ENCODE measurements at places on chromosomes 2 and 18.

DNA sequence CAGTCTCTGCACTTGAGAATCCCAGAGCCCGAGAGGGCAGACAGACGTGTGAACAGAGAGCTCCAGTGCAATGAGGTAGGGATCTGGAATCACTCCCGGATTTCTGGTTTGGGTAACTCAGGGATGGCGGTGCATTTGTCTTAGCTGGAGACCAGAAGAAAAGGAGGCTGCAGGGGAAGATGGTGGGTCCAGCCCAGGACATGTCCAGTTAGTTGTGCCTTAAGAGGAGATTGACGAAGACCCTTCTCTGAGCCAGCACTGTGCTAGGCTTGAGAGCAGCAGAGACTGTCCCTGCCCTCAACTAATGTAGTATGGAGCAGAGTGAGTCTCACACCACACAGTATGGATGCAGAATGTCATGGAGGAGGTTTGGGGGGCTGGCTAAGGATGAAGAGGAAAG is 150.6 kb upstream of the COPS8 start:
- DNase-seq: no peak

DNA sequence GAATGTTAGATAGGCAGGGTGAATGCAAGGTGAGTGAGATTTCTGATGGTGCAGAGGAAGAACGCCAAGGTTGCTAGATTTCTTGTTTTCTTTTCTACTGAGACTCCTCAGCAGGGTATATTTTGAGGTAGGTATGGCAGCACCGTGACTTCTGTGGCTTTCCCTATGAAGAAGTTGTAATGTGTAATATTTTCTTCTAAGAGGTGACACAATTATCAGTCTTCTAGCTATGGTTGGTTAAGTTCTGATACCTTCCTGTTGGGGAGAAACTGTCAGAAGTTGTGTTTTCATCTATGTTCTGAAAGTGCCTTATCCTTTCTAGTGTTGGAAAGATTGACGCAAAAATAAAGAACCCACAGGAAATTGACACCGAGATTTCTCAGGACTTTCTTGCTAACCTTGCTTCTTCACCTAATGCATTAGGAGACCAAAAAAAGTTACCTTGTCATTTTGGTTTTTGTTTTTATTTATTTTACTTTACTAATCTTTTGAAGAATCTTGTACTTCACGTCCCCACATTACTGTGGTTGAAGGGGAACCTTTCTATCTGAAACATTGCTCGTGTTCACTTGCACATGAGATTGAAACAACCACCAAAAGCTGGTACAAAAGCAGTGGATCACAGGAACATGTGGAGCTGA is 11.9 kb downstream of the IL18R1 start:
- DNase-seq: no peak

GRCh38 chr18:28183418-28184078 is 6.6 kb upstream of the CDH2 start:
- no peak for DNase-seq

DNA sequence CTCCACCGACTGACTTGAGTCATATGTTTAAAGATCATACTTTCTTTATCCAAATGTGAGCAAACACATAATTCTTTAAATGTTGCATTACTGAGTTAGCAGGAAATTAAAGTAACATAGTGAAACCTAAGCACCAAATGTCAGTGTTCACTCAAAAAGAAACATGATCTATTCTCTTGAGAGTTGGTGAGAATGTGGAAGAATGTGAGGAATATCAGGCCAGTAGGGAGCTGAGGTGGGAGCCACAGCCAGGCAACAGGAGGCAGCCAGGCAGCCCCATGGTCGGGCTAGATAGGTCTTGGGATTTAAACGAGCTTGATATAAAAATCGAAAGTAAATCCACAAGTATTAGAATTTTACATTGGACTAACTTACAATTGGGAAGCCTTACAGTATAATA is 198.1 kb upstream of the SH3BP4 start:
- no peak for DNase-seq

GRCh38 chr18:50806208-50806616 is 13.6 kb downstream of the MRO start:
- no peak for DNase-seq

- no peak for DNase-seq
Observed at GRCh38 chr2:3516831-3517230, 2.5 kb downstream of the ADI1 start.

- no peak for DNase-seq
Observed at GRCh38 chr2:231094736-231095346, 30.0 kb downstream of the HTR2B start.

- no peak for DNase-seq
Observed at GRCh38 chr2:20478961-20479360, 32.1 kb downstream of the RHOB start.

DNA sequence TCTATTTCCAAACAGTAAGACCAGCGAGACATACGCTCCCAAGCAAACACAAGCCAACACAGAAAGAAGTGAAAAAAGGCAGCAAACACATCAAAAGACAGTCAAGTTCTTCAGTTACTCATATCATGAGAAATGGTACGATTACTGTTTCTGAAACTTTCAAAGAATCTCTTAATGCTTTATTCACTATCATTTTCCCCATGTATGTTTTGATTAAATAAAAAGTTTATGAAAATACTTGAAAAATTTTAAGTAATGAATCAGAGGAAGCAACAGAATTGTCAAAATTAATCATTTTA is 114.9 kb downstream of the HDAC4 start:
- DNase-seq: no peak

DNA sequence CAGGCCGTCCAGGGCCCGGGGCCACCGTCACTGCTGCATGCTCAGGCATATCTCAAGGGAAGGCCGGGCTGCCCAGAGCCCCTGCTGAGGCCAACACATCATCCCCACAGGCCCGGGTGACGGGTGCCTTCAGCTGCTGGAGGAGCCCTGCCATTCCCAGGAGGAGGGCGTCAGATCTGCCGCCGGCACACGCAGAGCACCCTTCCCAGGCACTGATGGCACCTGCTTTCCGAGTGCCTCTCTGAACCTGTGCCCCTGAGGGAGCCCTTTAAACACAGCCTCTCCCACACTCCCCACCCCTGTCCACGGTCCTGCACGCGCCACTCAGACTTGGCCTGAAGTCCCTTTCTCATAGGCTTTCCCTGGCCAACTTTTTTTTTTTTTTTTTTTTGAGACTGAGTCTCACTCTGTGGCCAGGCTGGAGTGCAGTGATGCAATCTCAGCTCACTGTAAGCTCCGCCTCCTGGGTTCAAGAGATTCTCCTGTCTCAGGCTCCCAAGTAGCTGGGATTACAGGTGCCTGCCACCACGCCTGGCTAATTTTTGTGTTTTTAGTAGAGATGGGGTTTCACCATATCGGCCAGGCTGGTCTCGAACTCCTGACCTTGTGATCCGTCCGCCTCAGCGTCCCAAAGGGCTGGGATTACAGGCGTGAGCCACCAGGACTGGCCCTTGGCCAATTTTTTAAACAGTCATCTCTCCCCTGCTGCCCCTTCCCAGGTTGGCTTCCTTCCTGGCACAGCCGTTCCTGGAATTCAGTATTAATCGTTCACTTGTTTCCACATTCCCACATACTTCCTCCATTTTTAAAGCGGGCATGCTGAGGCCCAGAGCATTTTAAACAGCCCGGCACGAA is 211.7 kb downstream of the NDUFA10 start:
- no peak for DNase-seq

- DNase-seq: no peak
Observed at GRCh38 chr2:219830353-219830738, 202.9 kb downstream of the SLC4A3 start.

GRCh38 chr18:63146828-63147409 is 172.7 kb downstream of the BCL2 start:
- no peak for DNase-seq

- DNase-seq: no peak
Observed at GRCh38 chr2:45028276-45028675, 19.0 kb upstream of the SIX2 start.

DNA sequence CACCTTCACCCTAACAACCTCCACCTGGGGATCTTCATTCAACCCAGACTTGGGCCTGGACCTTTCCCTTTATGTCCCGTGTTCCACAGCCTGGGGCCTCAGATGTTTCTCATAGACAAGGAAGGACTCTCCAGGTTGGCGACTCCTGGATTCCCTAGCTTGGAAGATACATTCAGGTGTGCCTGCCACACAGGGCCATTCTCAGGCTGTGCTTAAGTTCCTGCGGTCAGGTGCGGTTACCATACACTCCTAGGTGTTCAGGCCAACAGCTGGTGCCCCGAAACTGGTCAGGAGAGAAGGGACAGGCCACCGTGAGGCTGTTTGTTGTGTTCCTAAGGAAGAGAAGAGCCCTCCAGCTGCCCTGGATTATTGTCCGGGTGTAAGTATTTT is 15.6 kb downstream of the SLC4A3 start:
- DNase-seq: no peak

DNA sequence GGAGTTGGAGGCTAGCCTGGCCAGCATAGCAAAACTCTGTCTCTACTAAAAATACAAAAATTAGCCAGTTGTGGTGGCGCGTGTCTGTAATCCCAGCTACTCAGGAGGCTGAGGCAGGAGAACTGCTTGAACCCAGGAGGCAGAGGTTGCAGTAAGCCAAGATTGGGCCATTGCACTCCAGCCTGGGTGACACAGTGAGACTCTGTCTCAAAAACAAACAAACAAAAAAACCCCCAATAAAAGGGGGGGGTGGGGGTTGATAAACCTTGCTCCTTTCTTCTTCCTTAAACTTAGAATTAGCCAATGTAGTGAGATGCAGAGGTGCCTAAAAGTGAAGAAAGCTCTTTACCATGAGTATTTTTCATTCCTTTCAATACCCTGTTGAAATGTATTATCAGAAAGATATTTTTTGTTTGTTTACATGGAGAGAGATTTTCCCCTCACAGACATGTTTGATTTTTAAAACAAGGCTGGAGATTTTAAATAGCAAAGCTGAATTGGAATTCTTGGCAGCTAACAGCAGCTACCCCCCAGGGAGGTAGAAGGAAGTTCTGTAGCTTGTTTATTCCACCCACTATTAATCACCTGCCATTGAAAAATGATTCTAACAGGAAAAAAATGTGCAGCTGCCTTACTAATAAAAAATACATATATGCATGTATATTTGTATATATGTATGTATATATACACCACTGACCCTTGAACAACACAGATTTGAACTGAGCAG is 48.6 kb downstream of the GYPC start:
- no peak for DNase-seq

- no peak for DNase-seq
Observed at GRCh38 chr2:240395448-240395847, 40.0 kb upstream of the GPC1 start.

- DNase-seq: no peak
Observed at GRCh38 chr2:169978402-169979017, 151.3 kb downstream of the UBR3 start.

DNA sequence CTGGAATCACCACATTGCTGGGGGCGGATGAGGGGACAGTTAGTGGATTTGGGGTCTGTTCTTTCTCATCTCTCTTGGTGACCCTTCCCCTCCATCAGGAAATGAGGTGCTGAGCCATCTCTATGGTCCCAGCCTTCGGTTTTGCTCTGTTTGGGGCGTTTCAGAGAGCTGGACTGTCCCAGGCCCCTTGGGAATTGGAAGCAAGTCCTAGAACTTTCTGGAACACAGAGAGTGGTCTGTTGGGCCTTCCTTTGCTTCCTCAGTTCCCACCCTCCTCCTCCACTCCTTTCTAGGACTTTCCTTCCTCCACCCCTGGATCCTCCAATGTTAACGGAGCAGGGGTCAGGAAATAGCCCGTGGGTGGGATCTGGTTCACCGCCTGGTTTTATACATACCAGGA is 17.0 kb downstream of the RRM2 start:
- DNase-seq: no peak

DNA sequence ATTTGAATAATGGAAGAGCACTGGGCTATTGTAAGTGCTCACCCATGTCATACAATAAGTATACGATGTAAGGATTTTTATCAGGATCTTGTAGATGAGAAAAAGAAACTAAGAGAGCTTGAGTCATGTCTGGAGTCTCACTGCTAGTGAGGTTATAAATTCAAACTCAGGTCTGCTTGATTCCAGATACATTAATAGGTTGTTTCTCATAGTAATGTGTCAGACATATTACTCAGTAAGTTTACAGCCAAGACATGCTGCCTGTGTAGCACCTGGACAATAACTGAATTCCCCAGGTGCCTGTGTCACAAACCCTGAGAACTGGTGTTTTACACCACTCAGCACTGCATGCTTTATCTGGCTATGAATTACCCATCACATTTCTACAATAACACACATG is 216.9 kb upstream of the LRP1B start:
- no peak for DNase-seq

DNA sequence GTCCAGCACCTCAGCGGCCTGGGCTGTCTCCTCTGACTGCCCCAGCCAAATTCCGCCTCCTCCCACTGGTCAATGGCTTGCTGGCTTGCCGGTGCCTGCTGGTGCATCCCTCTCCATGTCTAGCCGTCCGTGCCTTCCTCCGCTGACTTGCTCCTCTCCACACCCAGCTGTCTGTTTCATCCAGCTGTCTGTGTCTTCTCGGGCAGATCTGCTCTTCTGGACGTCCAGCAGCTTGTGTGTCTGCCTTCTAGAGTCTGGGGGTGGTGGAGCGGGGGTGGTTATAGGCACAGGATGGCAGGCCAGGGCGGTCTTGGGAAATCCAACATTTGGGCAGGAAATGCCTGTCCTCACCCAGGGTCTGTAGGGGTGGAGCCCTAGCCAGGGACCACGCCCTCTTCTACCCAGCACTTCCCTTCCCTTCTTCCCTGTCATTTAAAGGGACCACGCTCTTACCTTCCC is 369.2 kb downstream of the GALNT13 start:
- DNase-seq: no peak

DNA sequence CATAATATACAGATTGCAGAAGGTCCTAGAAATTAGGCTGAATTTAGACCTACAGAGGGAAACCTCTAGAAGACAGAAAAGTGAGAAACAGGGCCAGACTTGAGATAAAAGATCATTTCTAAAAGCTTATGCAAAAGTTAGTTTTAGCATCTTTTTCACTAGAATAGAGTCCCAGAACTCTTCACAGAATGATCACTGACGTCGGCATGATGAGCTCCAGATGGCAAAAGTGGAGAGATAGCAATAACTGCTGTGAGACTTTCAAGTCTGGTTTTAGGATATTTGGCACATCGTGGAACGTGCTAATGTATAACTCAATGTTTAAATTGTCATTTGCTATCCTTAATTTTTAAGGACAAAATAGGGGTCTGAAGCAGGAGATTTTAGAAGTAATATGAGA is 1050.7 kb upstream of the CELF4 start:
- no peak for DNase-seq

GRCh38 chr2:85418132-85419008 is at the start of gene SH2D6:
Gene SH2D6 (plus strand): TSS chr2:85418714. CDS start chr2:85429466, 10,752 bp downstream.
- DNase-seq: peak; percentile 29

DNA sequence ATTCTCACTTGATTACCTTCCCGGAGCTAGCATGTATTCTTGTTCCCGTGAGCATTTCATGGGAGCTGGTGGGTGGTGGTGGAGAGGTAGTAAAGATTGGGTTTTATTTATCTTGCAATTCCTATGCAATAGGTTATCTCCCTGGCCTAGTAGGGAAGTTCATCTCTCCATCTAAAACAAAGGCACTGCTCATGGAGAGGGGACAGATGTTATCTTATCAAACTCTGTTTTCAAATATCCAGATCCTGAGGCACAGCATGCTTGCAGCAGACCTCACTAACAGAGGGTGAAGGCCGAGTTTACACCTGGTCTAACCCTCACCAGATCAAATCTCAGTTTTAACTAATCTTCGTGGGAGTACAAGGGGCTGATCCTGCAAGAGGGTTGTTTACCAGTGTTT is 98.9 kb downstream of the CYRIA start:
- DNase-seq: no peak

- DNase-seq: no peak
Observed at GRCh38 chr2:113240150-113240914, 38.4 kb downstream of the PAX8 start.

GRCh38 chr2:20184067-20184938 is 40.6 kb downstream of the SDC1 start:
- DNase-seq: no peak
